ENCODE measurements at places on chromosomes 16 and 17.

GRCh38 chr16:2196162-2196980, at the start of gene CASKIN1:
CASKIN1 (minus strand) TSS chr16:2196605; CDS start chr16:2196432, 173 bp downstream.
- no peak for DNase-seq

DNA sequence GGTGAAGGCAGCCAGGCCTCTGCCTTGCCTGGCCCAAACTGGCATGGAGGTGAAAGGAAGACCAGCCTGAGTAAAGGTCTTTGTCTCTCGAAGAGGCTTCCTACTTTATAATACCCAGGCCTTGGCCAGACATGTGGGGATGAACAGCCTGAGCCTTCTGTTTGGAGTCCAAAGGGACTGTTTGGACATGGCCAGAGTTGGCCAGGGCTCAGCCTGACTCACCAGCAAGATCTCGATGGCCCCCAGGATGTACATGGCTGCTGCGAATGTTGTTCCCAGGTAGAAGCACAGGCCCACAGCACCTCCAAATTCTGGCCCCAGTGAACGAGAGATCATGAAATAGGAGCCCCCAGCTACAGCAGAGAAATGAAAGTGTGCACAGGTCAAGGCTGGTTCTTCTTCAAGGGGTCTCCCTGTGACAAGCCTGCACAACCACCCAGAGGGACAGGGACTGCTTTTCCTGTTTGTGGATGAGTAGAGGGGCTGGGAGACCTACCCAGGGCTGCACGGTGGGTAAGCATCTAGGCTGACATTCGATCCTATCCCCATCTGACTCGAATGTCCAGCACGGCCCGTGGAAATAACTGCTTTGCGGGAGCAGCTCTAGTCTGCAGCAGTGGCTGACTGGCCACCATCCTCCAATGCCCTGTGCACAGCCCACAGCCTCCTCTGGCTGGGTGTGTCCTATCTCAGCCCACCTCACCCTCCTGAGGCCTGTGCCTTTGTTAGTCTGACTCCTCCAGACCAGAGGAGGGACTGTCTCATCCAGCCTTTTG, 10.7 kb upstream of the LCAT start:
- DNase-seq, result no peak

DNA sequence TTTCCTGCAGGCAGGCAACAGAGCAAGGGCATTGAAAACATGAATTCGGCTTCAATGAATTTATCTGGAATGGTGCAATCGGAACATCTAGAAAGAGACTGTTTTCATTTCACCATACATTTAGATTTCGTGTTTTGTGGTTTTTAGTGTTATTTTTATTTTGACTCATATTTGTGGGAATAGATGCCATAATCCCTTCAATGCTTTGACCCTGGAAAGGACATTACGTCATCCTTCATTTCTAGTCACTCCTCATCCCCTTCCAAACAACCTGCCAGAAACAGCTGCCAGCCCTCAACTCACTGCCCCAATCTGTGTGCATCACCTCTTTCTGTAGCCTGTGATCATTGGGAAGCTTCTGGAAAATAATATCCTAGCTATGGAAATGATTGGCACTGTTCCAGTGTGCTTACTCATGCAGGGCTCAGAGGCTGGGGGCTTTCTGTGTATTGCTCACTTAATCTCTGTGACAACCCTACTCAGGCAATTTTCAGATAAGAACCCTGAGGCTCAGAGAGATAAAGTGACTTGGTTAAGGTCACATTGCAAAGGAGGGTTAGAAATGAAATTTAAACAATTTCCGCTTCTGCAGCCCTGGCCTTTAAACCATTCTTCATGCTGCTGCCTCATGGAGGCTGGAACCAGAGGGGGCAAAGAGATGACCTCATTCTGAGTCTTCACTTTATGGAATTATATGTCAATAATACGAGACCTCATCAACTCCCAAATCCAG, 9.5 kb upstream of the KSR1 start:
- DNase-seq, result no peak

- no peak for DNase-seq
Measured at GRCh38 chr17:1050246-1050995, 53.5 kb downstream of the TIMM22 start.

DNA sequence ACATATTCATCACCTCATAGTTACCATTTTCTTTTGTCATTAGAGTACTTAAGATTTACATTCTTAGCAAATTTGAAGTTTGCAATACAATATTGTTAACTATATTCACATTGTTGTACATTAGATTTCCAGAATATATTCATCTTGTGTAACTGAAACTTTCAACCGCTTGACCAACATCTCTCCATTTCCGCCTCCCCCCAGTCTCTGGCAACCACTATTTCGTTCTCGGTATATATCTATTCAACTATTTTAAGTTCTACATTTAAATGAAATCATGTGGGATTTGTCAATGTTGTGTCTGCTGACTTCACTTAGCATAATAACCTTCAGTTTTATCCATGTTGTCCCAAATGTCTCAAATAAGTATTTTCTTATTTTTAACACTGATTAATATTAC, 274.5 kb upstream of the KIF2B start:
- no peak for DNase-seq

GRCh38 chr16:86740906-86741799, 162.8 kb downstream of the FOXL1 start:
- no peak for DNase-seq

DNA sequence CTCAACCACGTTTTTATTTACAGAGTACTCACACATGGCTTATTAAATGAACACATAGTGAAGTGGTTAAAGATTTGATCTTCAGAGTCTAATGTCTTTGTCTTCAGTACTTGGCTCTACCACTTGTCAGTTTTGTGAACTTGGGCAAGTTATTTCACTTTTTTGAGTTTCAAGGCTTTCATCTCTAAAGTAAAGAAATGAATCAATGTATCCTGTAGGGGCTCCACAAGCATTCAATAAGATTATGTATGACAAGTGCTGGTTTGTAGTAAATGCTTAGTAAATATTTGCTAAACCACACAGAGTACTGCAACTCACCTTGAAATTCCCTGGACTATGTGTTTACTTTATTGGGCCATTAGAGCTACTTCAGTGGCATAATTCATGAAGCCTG, 446.0 kb upstream of the GOT2 start:
- DNase-seq, result no peak

DNA sequence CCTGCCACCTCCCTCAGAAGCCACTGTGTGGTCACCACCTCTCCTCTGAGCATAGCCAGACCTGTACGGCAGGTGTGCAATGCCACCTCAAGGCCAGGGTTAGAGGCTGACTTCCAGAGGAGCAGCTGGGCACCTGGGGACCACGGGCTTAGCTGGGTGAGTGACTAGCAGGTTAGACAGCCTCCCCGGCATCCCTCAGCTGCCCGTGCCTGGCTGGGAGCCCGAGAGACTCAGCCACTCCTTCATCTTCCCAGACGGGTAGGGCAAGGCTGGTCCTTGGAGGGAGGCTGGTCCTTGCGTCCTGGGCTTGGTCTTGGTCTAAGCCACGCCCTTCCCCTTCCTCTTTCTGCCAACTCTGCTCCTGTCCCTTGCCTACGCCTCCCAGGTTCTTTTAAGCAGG, 7.8 kb downstream of the CRHR1 start:
- no peak for DNase-seq

- no peak for DNase-seq
Measured at GRCh38 chr17:43839670-43840108, 6.7 kb upstream of the MPP3 start.

DNA sequence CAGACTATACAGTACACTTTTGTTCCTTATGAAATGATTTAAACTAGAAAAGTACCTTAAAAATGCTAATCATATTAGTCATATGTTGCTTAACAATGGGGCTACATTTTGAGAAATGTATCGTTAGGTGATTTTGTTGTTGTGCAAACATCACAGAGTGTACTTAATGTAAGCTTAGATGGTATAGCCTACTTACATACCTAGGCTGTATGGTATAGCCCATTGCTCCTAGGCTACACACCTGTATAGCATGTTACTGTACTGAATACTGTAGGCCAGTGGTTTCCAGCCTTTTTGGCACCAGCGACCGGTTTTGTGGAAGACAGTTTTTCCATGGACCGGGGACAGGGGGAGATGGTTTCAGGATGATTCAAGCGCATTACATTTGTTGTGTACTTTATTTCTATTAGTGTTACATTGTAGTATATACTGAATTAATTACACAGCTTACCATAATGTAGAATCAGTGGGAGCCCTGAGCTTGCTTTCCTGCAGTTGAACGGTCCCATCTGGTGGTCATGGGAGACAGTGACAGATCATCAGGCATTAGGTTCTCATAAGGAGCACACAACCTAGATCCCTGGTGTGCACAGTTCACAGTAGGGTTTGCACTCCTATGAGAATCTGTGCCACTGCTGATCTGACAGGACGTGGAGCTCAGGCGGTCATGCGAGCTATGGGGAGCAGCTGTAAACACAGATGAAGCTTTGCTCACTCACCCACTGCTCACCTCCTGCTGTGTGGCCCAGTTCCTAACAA, 35.0 kb upstream of the MRC2 start:
- no peak for DNase-seq

DNA sequence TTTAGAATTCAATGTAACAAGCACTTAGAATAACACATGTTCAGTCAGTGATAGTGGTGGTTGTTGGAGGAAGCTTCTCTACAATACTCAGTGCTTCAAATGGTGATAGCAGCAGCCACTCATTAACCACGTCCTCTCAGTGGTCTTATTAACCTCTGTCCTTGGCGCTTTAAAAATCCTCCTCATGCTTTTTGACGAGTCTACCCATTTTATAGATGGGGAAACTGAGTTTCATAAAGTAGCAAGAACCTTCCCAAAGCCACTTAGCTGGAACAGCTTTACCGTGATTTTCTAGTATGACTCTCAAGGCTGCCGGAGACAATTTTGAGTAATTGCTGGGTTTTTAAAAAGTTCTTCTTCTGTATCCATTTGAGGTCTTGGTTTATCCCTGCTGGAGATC, 47.4 kb downstream of the PLCG2 start:
- no peak for DNase-seq

- no peak for DNase-seq
Measured at GRCh38 chr17:373613-374230, 21.1 kb upstream of the RPH3AL start.

- DNase-seq, result no peak
Measured at GRCh38 chr17:48335858-48336500, 94.0 kb downstream of the SKAP1 start.

DNA sequence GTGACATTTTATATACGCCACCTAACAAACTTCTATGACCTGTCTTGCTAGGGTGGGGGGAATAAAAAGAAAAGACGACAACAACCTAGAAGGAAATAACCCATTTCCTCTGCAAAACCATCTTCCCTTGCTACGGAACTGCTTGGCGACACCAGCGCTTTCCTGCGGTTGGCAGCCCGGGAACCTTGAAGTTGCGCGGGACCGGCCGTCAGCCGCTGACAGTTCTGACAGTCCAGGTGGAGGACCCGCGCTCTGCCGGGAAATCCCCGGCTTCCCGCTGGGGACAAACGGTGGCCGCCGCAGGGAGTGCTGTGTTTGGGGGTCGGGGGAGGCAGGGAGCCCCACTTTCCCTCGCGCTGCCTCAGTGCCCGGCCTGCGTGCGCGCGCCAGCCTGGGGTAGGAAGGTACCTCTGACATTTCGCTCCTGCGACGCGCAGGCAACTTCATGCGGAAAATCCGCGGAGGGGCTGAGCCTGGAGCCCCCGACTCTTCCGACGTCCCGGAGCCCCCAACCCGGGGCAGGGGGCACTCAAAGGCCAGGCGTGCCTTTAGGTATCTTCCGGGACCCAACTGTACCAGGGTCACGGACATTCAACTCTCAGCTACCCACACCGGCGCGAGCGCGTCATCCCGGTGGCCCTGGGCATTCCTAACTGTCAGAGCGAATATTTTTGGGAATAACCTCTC, 516 bp downstream of the SLC16A6 start:
- DNase-seq, result peak; percentile 45

DNA sequence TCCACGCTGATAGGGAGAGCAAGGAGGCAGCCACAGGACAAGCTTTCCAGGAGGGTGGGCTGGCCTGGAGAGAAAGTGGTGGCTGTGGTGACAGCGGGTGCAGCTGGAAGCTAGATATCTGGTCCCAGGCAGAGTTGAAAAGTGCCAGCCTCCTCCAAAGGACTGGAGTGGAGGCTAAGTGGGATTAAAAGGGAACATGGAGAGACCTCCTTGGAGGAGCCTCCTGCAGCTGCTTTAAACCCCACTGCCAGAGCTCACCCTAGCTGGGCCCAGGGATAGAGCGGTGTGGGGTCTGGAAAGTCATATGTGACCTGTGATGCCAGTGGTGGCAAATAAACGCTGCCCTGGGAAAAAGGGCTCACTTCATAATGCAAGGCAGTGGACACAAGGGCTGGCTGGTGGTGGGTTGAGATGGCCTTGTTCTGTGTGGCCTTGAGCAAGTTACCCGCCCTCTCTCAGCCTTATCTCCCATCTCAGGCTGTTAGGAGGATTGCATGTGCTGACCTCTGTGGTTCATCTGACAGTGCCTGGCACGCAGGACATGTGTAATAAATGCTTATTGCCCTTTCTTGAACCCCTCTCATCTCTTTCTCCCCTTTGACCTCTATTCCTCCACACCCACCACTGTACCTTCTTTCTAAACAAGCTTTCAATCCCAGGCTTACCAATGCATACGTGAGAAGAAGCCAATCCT, 61.0 kb upstream of the LGALS9 start:
- no peak for DNase-seq

DNA sequence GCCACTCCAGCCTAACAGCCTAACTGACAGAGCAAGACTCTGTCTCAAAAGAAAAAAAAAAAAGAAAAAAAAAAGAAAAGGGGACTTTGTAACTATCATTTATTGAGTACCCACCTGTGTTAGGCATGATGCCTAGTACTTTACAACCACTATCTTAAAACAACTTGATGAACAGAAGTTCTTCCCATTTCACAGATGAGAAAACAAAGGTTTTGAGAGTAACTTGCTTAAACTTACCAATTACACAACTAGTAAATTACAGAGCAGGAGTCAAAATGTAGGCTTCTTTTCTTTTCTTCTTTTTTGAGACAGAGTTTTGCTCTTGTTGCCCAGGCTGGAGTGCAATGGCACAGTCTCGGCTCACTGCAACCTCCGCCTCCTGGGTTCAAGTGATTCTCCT, 96.8 kb upstream of the CORO6 start:
- no peak for DNase-seq

- no peak for DNase-seq
Measured at GRCh38 chr16:2032285-2033056, 5.8 kb downstream of the NHERF2 start.

- no peak for DNase-seq
Measured at GRCh38 chr16:14310519-14310991, 239.4 kb downstream of the MRTFB start.

GRCh38 chr17:80382956-80383355, 32.0 kb upstream of the ENDOV start:
- DNase-seq, result no peak

- no peak for DNase-seq
Measured at GRCh38 chr17:49956780-49957179, 12.2 kb upstream of the DLX4 start.

GRCh38 chr17:68435876-68436842, 21.1 kb downstream of the WIPI1 start:
- peak; percentile 63 for DNase-seq

GRCh38 chr17:45332989-45333701, 16.3 kb upstream of the MAP3K14 start:
- DNase-seq, result no peak

All from stimulated activated CD8-positive, alpha-beta memory T cell treated with anti-CD3 and anti-CD28 coated beads, Interleukin-12 subunit alpha, Interleukin-12 subunit beta, amount 100 ng/mL, for 4 hours (primary cell).